Stimulated activated CD8-positive, alpha-beta memory T cell treated with anti-CD3 and anti-CD28 coated beads, Interleukin-4, amount 100 ng/mL, for 4 hours (primary cell): ENCODE measurements at places on chromosomes 13 and 19.

GRCh38 chr19:31648347-31648746 lies 299.1 kb upstream of the TSHZ3 start:
- no peak for DNase-seq

DNA sequence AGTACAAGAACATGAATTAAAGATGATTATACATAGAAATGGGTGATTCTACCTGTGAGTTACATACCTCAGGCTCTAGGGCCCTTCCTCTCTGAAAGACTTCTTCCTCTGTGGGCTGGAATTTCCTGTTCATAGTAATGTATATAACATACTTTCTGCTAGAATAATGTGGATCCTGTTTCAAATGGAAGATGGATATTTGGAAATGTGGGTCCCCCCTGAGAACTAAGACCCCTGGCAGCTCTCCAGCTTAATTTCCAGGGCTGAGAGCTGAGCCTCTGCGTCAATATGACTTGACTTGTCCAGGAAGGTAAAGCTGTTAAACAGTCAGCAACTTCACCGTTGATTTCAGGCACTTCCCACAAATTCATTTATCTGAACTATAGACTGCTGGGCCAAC lies 296.3 kb downstream of the NALCN start:
- DNase-seq: no peak

DNA sequence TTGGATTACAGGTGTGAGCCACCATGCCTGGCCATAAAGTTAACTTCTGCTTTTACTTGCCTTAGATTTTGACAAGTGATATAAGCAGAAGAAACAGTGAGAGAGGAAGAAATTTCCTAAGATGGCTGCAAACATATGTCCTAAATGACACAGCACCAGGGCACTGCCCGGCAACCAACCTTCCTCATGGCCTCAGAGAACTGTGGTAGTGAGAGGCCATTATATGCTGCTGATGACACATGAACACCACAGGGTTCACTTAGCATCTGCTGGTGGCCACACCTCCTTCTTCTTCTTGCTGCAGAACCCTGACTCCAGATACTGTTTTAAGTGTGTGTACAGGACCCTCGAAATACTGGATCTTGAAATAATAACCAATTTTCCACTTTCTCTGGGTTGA lies 88.2 kb downstream of the KCTD12 start:
- no peak for DNase-seq

DNA sequence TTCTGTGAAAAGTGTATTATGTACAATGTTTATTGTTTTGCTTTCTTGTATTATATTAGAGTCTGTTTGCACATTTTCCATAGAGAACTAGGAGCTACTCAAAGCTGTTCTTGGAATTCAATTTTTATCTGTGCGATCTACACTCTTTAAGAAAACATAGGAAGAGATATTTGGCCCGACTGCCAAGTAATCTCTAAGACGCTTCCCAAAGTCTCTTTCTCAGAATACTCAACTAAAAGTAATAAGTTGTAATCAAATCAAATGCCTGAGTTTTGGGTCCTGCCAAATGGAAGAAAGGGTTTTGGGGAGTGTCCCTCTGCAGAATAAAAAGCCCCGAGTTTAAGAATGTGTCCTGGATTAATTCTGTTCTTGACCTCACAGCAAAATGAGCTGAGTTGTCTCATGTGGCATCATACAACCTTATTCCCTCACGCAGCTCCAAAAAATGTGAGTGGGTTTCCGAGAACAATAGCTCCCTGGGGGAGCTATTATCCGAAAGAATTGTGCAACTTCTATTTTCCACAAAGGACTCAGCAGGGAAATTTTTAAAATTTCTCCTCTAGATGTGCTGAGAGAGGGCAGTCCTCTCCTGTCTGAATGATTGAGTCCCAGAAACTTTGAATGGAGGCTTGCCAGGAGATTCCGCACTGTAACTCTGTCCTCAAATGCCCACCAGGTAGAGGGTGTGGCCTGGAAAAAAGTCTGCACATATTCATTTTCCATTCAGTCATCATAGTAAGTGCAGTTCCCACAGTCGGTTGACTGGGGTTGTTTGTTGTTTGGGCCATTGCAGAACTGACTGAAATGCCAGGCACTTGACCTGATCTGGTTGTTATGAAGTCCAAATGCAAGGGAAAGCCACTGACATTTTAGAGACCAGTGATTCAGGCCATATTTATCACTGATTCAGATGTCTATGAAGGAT lies 280.0 kb upstream of the SOX21 start:
- DNase-seq: no peak

GRCh38 chr19:49512970-49513745 lies 697 bp downstream of the FCGRT start:
- DNase-seq: no peak

- DNase-seq: no peak
Measured at GRCh38 chr19:13152356-13152973, 2.3 kb downstream of the IER2 start.

DNA sequence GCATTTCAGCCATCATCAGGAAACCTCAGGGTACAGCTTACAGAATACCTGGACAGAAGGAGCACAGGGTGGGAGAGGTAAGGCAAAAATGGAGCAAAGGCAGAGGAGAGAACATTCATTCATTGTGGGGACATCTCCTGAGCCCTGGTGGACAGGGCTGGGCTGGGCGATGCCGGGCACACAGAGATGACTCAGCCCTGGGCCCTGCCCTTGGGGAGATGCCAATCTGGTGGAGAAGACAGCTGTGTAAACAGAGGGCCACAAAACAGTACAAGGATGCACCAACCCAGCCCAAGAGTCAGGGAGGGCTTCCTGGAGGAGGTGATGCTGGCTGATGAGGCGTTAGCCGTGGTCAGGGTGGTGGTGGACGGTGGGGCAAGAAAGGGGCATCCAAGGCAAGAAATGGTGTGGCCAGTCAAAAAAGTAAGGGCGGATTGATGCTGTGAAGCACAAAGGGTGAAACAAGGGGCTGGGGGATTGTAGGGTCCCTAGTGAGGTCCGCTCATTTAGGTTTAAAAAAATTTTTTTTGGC lies 3.6 kb upstream of the HAS1 start:
- no peak for DNase-seq

DNA sequence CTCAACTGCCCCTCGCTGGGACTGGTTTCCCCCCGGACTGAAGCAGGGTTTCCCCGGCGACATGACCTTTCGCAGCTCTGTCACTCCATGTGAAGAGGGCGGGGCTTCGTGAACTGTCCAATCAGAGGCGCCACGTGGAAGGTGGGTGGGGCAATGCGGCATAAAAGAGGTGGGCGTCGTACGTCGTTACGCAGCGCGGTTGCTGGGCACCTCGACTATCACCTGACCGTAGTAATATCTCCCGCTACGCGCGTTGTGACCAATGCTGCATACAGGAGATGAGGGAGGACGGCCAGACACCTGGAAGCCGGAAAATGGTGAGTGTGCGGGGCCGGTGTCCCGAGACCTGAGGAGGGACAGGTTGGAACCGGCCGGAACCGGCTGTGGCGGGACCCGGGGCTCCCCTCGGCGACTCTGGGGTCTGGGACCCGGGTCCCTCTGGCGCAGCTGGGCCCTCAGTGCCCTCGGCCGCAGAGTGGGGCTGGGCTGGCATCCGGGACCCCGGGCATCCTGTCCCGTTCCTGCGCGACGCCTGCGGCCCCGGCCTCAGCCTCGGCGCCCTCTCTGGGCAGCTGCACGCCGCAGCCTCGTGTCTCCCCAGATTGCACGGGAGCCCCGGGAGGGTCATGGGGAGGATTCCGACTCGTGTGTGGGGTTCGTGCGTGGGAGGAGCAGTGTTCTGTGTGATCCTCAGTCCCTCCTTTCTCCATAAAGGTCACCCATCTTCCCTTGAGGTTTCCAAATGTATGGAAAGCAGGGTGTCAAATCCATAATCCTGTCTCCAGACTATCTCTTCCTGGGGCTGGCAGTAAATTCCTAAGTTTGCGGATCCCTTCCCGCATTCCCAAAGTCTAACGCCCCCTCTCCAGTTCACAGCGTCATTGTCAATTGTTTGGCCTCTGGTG lies 32.2 kb downstream of the ZNF136 start:
- DNase-seq: peak; percentile 52

DNA sequence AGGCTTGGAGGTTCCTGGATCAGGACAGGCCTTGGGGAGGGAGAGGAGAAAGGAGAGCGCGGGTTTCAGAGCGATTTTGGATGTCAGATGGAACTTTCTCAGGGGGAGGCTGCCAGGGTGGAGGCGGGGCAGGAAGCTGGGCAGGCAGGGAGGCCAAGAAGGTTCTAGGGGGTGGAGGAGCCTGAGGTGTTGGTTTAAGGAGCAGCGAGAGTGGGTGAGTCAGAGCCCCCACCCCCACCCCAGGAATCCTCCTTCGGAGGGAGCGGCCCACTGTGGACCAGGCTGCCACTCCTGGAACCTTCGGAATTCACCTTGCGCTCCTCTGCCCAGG lies 15.9 kb upstream of the NOP53 start:
- no peak for DNase-seq

DNA sequence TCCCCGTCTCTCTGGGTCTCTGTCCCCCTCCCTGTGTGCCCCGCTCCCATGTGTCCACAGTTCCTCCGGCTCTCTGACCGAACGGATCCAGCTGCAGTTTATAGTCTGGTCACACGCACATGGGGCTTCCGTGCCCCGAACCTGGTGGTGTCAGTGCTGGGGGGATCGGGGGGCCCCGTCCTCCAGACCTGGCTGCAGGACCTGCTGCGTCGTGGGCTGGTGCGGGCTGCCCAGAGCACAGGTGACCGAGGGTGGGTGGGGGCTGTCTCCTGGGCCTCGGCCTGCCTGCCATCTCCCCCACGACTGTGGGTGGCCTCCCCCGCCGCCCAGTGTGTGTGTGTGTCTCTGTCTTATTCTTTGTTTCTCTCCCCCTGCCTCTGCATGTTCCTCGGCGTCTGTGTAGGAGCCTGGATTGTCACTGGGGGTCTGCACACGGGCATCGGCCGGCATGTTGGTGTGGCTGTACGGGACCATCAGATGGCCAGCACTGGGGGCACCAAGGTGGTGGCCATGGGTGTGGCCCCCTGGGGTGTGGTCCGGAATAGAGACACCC lies 10.3 kb downstream of the TRPM4 start:
- no peak for DNase-seq

DNA sequence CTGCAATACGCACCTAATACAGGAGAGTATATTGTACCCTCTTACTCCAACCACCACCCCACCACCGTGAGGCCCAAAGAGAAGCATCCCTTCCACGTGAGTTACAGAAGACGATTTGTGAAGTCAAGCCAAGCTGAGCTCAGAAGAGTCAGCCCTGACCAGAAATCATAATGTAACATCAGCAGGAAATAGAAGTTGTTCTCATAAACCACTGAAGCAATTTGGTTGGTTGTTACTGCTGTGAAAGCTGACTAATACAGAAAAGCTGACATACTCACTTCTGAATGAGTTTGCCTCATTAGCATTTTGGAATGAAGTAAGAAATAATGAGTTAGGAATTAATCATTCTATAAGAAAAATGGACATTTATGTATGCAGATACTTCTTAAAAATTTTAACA lies 749.4 kb upstream of the SLC10A2 start:
- no peak for DNase-seq

GRCh38 chr13:113904411-113904810 lies 40.5 kb upstream of the GAS6 start:
- DNase-seq: no peak

DNA sequence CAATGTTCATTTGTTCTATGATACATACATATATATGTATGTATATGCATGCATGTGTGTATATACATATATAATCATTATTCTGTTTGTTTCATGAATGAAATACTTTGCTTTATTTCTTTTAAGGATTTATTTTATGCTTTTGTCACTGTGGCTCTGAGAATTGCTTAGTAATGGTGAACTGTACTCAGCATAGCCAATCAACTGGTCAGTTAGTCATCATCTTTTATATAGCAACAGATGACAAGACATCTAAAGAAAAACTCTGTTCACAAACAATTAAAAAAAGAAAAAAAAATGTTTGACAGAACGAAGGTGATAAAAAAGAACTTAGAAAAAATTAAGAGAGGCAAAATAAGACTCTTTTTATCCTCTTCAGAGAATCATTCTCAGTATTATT lies 1440.3 kb downstream of the PCDH9 start:
- no peak for DNase-seq

- DNase-seq: no peak
Measured at GRCh38 chr13:76848596-76848995, 37.6 kb downstream of the KCTD12 start.

GRCh38 chr13:110914081-110914330 lies 863 bp downstream of the ANKRD10 start:
- no peak for DNase-seq

- no peak for DNase-seq
Measured at GRCh38 chr19:3986260-3987041, 1.2 kb upstream of the EEF2 start.

GRCh38 chr19:28710278-28710677 lies 502.7 kb downstream of the UQCRFS1 start:
- no peak for DNase-seq

DNA sequence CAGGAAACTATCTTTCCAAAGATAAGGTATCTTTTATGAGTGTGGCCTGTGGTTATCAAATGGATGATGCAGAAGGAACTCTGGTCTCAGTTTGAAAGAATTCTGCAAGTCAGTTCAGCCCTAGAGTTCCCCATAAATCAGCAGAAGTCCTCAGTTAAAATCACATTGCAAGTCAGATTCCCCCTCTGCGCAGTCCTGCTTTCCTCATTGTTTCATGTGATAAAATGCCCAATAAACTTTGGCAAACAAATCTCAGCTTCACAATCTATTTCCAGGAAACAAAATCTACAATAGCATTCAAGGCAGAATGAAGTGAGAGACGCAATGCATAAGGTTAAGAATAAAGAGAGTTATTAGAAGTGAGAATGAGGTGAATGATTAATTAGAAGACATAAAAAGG lies 216.3 kb upstream of the KLHL1 start:
- DNase-seq: no peak

- no peak for DNase-seq
Measured at GRCh38 chr13:104987621-104988020, 1547.8 kb downstream of the EFNB2 start.

- DNase-seq: no peak
Measured at GRCh38 chr19:30073152-30074000, 131.3 kb downstream of the URI1 start.

GRCh38 chr19:39349326-39349725 lies 7.1 kb downstream of the SAMD4B start:
- no peak for DNase-seq

GRCh38 chr19:33383720-33384292 lies 10.3 kb downstream of the CEBPG start:
- no peak for DNase-seq

- no peak for DNase-seq
Measured at GRCh38 chr13:59846845-59847620, 316.7 kb downstream of the DIAPH3 start.

GRCh38 chr13:111531505-111531904 lies 211.1 kb downstream of the TEX29 start:
- no peak for DNase-seq

DNA sequence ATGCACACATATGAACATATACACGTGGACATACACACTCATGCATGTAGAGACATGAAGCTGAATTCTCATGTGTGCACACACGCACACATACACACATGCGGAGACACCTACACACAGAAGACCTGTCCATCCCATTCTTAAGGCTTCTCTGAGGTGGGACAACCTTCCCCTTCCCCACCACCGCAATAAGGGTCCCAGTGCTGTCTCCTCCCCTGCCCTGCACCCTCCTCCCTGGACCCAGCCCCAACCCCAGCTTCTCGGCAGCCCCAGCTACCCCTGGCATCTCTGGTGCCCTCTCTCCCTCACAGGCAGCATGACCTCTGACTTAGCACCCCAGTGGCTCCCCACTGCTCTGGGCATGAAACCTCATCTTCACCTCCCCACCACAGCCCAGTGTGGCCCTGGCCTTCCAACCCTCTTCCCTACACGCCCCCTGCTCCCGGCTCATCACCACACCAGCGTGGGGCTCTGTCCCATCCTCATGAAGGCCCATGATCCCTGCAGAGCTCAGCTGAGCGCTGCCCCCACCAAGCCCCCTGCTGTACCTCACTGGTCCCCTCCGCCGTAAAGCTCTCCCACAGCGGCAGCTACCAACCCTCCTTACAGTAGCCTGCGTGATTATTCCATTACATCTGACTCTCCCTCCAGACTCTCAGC lies 204.1 kb upstream of the ZNF536 start:
- DNase-seq: no peak
